ENCODE measurements at places on chromosomes 11 and 22.
A peak's percentile ranks its signal among the peaks of the same experiment; 100 is the strongest.

- no peak for DNase-seq
Observed at GRCh38 chr11:132610216-132610615, 922.1 kb downstream of the OPCML start.

- no peak for DNase-seq
Observed at GRCh38 chr11:3969613-3970012, 114.1 kb downstream of the STIM1 start.

GRCh38 chr11:107683807-107684206 is 28.0 kb downstream of the SLN start:
- DNase-seq, result peak; percentile 22

DNA sequence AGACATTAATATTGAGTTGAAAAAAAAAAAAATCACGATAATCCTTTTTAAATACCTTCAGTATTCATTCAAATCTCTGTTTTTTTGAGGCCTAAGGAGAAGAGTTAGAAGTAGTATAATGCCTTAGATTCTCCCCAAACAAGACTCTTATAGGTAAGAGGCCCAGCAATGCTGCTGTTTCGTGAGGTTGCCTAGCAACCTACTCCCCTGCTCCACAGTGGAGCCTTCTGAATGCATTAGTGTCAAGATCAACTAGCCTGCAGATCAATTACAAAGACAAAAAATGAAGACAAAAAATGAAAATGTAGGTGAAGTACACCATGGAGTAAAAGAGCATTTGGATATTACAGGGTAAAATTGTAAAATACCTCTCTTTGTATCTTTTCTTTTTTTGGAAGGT is 229.8 kb upstream of the LUZP2 start:
- no peak for DNase-seq

Measured in NB4 (cell line).